Heart left ventricle (tissue), 16 donors: ENCODE measurements at places on chromosomes 4 and X. TPM values are rescaled to one million over a fixed set of nuclear protein-coding genes. Genes with fewer than 3 reads are reported as not detected.

DNA sequence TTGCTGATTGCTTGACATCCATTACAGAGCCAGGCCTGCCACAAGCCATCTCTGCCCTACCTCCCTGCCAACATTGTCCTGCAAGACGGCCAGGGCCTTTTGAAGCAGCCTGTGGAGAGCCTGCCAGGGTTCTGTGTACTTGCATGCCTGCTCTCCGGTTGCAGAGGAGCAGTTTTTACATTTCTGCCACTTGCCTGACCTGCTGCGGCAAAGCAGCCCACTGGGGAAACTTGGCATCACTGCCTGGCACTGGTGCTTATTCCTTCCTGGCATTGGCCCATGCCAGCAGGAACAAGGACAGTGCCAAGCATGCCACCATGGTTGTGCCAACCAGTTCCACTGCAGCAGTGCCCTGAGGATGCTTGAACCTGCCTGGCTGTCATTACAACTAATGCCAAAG is 167.1 kb downstream of the NHS start:
- no peak for DNase-seq

DNA sequence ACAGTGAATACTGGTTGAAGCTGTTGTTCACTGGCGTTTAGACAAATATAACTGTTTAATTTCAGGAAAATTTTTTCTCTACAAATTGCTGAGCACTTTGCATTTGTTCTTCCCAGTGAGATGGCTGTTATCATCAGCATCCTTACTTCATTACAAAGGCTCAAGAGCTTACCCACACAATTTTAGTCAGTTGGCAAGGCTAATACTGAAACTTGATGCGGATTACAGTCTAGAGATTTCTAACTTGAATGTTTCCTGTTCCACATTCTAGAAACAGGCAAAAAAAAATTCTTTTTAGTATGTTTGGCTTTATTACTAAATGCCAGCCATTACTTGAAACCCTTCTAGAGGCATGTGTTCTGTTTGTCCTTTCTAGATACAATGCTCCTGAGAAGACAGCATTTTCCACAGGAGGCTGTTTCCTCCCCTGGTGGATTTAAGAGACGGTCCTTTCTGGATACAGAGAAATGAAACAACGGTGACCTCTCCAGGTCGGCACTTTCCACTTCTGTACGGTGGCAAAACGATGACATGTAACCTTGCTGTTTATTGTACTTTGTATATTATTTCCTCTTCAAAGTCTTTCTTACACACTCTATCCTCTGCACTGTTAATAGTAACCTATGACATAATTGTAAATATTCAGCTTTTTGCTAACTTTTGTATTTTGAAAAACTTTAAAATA is 80.9 kb downstream of the RFC1 start:
- no peak for DNase-seq

DNA sequence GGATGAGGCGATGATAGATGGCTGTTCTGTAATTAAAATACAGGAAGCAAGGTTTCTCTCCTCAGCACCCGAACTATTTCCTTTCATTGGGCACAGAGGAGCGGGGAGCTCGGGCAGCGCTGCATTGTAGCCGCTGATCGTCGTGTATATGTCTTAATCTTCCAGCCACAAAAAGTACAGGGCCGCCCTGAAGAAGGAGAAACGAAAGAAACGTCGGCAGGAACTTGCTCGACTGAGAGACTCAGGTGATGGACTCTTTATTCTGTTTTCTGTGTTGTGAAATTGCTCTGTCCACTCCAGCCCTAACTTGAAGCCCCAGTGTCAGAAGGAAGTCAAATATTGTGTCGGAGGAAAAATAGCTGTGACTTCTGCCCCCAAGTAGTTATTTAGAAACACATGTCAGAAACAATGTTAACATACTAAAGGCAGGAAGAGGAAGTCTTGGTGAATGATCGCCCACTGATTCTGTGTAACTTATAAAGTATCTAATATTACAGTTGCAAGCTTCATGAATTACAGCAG is 546 bp downstream of the ZRSR2 start:
- no peak for DNase-seq

Gene CA5B
- 3.8 TPM for total RNA-seq

DNA sequence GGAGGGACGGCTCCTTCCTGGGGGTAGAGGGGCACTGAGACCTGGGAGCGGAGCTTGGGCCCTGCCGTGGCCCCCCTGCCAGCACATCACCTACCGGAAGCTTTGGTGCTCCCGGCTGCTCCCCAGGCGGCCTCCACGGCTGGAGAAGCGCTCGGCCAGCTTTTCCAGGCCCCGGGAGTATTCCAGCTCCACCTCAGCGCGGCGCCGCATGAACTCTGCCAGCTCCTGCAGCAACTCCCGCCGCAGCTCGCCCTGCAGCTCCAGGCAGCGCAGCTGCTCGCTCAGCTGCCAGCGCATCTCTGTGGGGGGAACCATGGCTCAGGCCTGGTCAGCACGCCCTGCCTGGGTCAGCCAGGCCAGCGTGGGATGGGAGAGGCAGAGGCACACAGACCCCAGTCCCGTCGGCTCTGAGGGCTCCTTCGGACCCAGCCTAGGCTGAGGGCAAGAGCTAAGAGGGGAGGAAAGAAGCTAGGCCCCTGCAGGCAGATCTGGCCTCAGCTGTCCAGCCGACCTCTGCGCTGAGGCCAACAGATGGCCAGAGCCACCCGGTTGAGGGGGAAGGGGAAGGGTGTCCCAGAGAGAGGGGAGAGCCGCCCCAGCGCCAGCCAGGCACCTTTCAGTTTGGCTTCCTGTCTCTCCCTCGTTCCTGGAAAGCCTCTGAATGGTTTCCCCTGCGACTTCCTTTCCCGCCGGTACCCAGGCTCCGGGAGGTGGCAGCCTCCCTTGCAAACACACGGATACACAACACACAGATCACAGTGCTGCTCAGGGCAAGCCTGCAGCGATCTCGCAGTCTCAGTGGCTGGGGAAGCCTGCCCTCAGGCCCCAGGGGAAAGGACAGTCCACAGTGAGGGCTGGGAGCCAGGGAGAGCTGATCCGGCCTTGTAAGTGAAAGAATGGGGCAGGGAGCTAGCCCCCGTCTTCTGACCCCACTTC is 4.3 kb downstream of the ARHGAP4 start:
- peak; percentile 40 for DNase-seq

- DNase-seq: no peak
Measured at GRCh38 chr4:40321574-40322275, 13.4 kb upstream of the CHRNA9 start.

GRCh38 chr4:166913926-166914325 is 320.4 kb downstream of the SPOCK3 start:
- no peak for DNase-seq

DNA sequence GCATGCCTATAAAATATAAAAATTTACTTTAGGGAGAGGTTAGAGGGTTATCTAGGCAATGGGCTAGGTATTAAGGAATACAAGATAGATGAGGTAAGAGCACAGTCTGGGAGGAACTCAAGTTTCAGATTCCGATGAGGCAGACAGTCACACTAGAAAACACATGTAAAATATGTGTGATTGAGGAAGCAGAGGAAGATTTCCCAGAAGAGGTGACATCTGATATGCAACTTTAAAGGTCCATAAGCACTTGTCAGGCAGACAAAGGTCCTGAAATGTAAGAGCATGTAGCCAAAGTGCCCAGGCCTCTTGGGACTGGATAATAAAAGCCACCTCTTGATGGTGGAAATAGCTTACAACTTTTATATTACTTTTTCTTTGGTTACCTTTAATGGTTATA is 81.1 kb upstream of the AADAT start:
- DNase-seq: no peak

Gene VCX2
- total RNA-seq: not detected

Gene TLR3
- 2.8 TPM for total RNA-seq

GRCh38 chr4:168744021-168744420 is 247.2 kb downstream of the PALLD start:
- no peak for DNase-seq

DNA sequence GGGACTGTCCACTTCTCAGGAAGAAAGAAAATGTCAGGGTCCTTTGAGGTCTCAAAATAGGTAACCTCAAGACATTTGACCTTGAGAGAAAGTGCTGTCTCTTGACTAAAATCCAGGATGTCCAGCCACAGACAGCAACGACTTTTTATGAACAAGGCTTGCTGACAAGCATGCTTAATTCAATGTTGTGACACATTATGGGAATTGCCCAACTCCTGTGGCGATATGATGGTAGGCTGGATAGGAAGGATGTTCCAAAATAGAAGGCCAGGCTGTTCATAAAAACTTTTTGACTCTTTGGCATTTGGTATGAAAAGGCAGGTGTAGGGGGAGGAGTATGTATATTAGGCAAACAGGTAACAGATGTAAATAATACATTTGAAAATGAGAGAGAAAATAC is 50.8 kb upstream of the EDNRA start:
- no peak for DNase-seq

DNA sequence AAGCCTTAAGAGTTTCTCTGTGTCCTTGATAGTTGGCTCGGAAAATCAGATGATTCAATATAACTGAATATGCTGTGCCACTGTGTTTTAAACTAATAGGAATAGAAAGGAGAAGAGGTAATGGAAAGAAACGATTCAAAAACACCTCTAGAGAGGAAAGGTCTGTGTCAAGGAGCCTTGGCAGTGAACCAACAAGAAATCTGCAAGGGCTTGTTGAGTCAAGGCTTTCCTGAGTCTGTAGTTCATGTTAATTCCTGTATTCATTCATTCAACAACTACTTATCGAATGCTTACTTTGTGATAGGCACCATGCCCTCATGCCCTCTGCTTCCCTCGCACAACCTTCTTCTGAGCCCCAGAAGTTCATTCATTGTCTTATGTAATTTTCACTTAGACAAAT is 336.0 kb downstream of the PDHA2 start:
- no peak for DNase-seq

DNA sequence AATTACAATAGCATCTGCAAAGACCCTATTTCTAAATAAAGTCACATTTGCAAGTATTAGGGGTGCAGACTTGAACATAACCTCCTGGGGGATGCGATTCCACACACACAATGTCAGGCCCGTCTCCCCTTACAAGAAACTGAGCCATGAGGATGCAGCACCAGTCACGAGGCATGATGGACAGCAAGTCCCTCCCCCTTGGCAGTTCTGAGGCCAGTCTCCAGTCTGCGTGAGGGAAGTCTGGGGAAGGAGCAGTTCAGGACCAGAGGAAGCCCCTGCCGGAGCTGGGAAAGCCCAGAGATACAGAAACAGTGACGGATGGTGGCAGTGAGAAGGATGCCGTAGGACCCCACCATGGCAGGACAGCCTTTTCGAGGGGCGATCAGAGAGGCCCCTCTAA is 9.4 kb downstream of the FAM53A start:
- no peak for DNase-seq

DNA sequence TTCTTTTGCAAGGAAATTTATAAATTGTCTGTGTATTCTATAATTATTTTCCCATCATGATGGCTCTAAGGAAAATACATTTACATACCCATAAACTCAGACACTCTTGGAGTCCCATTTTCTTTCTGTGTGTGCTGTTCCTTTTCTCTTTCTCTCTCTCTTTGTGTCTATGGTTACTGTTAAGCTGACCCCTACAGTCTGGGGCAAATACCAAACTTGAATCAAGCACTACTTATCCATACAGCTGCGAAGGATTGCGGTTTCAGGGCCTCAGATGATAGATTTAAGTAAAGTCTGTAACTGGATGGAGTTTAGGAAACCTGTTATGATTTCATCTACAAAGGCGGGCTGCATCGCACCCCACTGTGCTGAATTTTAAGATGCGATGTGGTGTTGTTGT is 150.2 kb downstream of the SHROOM3 start:
- no peak for DNase-seq

- no peak for DNase-seq
Measured at GRCh38 chr4:100796332-100796731, 278.5 kb upstream of the EMCN start.

DNA sequence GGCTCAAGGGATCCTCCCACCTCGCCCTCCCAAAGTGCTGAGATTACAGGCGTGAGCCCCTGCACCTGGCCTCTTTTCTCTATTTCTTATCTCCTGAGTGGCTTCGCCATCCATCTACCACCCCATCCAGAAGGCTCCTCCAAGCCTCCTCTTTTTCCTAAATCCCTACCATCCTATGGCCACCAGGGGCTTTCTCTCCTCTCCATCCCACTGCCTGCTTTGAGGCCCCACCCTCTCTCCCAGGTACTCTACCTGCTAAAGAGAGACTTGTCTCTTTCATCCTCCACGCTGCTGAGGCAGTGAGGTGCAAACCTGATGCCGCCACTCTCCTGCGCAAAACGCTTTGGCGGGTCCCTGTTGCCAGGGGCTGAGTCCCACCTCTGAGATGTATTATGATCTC is 7.0 kb downstream of the RS1 start:
- no peak for DNase-seq

DNA sequence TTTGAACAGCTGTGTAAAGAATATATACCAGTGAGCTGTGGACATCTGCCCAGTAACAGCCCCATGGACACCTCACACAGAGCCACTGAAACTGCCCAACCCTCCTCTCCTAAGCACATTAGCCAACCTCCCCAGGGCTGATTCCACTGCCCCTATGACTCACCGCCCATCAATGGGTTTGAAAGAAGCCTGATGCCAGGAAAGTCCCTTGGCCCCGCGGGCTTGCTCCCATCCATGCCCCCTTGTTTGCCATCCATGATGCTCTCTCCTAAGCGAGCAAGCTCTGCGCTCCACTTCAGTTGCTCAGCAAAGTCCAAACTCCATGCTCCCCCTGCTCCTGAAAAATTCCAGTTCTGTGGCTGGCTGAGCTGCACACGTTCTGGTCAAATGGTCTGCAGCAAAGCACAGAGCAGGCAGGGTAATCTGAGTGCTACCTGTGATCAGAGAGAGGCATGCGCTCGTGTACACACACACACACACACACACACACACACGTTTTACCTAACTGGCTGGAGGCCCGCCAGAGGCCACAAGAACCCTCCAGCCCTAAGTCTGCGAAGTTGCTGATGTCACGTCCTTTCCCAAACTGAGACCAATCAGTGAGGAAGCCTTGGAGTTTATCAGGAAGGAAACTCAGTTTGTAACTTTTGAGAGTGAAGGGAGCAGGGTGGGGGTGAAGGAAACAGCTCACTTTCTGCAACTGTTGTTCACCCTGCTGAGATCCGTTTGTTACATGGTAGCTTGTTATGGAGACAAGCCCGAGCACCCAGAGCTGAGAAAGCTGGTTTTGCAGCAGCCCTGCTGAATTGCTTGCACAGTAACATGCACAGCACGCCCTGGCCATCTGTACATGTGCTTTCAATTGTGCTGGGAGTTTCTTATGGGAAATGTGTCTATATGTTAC is at the start of gene ASB9:
TSS of gene ASB9 (minus strand) at position 466 of the 904 bp plus-strand sequence. CDS start at position 257, 209 bp downstream.
- peak; percentile 30 for DNase-seq

DNA sequence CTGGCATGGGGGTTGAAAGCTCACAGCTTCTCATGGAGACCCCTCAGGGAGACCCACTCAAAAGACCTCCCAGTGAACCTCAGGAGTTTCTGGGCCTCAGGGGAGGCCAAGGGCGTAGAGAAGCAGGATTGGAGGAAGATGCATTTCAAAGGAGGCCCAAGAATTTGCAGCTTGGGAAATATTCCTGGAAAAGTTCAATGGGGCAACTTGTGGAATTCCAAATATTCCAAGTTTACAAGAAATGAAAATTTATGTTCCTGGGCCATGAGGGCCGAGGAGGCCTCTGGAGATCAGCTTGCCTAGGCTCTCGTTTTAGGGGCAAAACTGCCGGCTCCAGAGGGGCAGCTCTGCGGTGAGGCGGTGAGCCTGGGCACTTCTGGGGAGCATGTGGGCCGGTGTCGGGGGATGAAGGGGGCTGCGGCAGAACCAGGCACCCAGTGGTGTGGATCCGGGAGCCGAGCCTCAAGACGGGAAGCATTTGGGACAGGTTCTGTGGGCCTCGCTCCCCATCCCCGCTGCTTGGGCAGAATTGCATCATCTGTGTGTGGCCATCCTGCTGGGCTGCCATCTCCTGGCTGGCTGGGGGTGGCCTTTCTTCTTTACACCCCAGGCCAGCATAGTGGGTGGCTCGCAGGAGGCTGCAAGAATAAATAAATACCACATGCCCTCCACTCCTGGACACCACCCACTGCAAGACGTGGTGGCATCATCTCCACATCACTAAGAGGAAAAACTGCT is 54.6 kb upstream of the GPR78 start:
- no peak for DNase-seq

Gene RPS6KA6
- total RNA-seq: 0.75 TPM
